RCC 7860 (cell line): ENCODE measurements at places on chromosomes 1 and 21.

GRCh38 chr1:32066489-32066873, 6.3 kb upstream of the TMEM39B start:
- DNase-seq = peak; percentile 79

DNA sequence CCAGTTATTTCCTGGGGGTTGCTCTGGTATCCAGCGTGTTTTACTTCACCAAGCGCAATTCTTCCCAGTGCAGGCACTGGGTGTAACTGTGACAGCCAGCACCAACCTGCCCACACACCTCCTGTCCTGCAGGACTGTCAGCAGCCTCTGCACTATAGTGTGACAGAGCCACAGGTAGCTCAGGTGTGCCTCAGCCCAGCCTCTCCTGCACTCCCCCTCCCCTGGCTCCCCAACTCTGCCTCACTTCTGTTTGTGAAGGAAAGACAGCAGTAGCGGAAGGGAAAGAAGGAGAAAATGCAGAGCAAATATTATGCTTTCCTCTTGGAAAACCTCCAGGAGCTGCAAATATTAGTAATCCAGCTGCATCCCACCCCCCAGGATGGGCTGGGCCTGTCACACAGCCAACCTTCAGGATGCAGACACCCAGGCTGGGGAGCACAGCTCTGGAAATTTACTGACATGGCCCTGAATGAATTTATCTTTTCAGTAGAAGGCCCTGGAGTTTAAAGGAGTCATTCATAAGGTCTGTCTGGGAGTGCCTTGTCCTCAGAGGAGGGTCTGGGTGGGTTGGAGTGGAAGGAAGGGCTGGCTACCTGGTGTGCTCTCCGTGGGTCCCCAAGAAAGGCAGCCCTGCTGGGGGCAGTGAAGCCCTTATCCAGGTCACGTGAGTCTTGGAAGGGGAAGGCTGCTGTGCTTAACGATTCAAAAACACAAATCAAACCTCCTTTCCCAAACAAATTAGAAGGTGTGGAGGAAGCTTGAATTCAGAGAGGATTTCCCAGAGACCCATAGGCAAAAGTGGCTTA, 20.9 kb downstream of the CAPN2 start:
- DNase-seq = no peak

- peak; percentile 73 for DNase-seq
These were observed 31.9 kb downstream of the ZNF648 start for GRCh38 chr1:182029379-182030331.

- DNase-seq = no peak
These were observed 244.4 kb downstream of the CHRM3 start for GRCh38 chr1:239630767-239631166.

DNA sequence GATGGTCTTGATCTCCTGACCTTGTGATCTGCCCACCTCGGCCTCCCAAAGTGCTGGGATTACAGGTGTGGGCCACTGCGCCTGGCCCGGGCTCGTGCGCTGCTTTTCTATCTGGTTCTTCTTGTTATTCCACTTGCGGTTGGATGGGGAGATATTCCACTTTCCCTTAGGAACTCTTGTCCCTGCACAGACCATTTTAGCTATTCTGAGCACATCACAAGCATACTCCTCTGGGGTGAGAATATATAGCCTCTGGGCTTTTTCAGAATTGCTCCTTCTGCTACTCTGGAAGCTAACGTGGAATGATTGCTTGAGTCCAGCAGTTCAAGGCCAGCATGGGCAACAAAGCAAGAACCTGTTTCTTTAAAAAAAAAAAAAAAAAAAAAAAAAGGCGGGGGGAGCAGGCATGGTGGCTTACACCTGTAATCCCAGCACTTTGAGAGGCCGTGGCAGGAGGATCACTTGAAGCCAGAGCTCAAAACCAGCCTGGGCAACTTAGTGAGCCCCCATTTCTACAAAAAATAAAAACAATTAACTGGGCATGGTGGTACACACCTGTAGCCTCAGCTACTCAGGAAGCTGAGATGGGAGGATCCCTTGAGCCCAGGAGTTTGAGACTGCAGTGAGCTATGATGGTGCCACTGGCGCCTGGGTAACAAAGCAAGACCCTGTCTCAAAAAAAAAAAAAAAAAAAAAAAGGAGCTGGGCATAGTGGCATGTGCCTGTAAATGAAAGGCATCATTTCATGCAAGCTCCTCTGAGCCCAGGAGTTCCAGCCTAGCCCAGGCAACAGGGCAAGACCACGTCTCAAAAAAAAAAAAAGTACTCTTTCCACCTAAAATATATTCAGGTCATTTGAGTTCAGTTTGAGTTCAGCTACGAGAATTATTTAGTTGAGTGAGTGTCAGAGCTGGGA, 11.8 kb upstream of the PGD start:
- no peak for DNase-seq

DNA sequence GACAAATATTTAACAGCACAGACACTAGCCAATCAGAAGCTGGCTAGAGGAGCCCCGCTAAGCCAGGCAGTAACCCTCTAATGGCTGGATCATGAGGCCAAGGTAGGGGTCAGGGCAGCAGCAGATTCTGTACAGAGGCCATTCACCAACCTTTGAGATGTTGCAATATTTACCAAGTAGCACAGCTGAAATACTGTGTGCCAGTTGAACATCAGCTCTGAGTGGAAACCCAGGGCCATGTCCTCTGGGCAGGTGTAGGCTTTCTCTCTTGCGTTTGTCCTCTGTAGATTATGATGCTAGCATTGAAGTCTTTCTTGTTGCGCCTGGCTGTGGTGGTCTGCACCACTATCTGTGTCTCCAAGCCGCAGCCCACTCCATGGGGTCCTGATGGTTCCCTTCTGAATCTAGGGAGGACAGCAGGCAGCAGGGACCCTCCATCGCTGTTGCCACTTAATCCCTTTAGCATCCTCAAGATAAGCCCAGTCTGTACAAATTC, 2.5 kb upstream of the COG2 start:
- DNase-seq = no peak

GRCh38 chr1:238153253-238153652, 262.5 kb upstream of the ZP4 start:
- DNase-seq = no peak

DNA sequence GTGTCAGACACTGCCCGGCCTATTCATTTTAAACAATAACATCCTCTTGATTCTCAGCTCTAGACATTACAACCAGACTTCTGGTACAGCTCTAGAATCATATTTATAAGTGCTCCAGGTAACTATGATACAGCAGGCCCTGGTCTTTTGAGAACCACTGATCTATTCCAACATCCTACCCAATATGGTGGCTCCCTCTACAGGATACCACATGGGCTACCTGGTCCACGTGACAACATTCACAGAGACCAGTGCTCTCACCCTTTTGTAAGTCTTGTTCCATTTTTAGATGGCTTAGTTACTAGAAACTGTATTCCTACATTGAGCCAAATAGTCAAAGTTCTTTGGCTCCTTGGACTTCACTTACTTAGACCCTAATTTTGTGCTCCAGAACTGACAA, 102.9 kb downstream of the PTPN14 start:
- no peak for DNase-seq

GRCh38 chr1:167454894-167455785, 63.2 kb downstream of the CD247 start:
- DNase-seq = peak; percentile 25

GRCh38 chr21:26553898-26554297, 19.2 kb downstream of the CYYR1 start:
- no peak for DNase-seq

- DNase-seq = no peak
These were observed 117.6 kb upstream of the CD34 start for GRCh38 chr1:208028526-208028925.

GRCh38 chr1:160370561-160371345, 3.9 kb downstream of the NHLH1 start:
- no peak for DNase-seq

- no peak for DNase-seq
These were observed 10.7 kb downstream of the LEPR start for GRCh38 chr1:65431111-65431705.

DNA sequence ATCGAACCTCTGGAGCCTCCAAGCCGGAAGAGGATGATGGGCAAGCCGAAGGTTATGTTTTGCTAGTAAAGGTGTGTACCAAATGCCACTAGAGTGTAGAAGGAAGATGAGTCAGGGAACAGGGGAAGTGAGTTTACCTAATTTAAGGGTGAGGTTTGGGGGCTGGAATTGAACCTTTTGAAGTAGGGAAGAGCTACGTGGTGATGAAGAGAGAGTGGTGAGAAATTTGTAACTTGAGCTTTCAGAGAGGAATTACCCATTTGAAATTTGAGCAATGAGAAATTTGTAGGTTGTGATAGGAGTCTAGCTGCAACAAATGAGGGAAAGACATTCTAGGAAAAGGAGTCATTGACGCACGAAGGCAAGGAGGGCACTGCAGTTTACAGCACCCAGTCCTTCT, 70.0 kb upstream of the TENT5C start:
- no peak for DNase-seq

GRCh38 chr21:26814386-26814785, 30.8 kb downstream of the ADAMTS1 start:
- no peak for DNase-seq

- no peak for DNase-seq
These were observed 10.7 kb upstream of the FCER1A start for GRCh38 chr1:159291424-159291823.

GRCh38 chr1:100134872-100135271, 1.9 kb downstream of the TRMT13 start:
- DNase-seq = no peak

GRCh38 chr1:226506021-226506420, 42.5 kb upstream of the STUM start:
- no peak for DNase-seq

- no peak for DNase-seq
These were observed 64.7 kb upstream of the NGF start for GRCh38 chr1:115402753-115403184.

DNA sequence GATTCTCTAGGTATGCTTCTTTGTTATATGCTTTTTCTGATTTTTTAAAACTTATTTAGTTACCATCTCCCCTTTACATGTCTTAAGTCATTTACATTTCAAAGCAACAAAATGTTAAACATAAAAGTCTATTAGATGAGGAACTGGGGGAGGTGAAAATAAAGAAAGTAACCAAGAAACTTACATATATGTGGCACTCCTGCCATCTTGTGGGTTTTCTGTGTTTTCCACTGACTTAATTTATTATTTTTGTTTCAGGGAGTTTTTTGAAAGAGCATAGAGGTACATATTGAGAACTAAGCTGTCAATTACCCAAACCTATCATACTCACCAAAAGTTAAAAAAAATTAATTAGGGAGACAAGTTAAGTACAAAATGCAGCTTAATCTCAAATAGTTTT, 1531.1 kb downstream of the MRPL39 start:
- no peak for DNase-seq

GRCh38 chr1:233038581-233038980, 88.2 kb downstream of the NTPCR start:
- no peak for DNase-seq

- no peak for DNase-seq
These were observed 147.8 kb upstream of the ZBTB40 start for GRCh38 chr1:22303816-22304215.

DNA sequence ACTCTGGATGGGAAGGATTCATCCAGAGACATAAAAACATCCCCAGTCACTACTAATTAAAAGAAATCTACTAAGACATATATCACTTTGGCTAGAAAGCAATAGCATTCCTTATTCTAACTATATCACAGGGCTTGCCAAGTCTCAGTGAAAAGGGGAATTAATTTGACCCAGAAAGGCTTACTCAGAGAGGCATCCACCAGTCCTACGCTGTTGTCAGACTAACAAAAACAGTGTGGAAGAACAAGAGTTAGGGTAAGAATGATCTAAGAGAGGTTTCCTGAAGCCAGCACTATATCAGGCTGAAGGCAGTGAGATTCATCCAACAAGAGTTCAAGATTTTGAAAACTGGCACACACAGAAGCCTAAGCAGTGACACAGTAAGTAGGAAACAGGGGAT, 126.1 kb downstream of the GDAP2 start:
- no peak for DNase-seq

- no peak for DNase-seq
These were observed 393.2 kb upstream of the CXADR start for GRCh38 chr21:17119466-17120297.

- no peak for DNase-seq
These were observed 114.5 kb upstream of the KCNK2 start for GRCh38 chr1:214967865-214968575.

- DNase-seq = no peak
These were observed 1.9 kb upstream of the ATG4C start for GRCh38 chr1:62781841-62782543.

GRCh38 chr1:161440312-161440894, 64.9 kb upstream of the FCGR2A start:
- peak; percentile 85 for DNase-seq

DNA sequence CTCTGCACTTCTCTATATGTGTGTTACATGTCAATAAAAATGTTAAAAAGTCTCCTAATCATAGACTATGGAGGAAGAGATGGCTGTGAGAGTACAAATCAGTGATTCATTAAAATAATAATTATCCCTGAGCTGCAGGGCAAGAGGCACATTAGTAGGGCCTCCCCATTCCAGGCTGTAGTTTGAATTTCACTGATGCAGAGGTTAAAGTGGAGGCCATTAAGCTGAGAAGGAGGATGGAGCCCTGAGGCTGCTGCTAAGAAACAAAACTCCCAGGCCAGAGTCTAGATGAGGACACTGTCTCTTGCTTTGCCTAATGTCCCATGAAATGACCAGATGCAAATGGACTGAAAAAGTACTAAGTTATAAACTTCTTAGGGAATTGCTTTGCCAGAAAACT, 89.1 kb upstream of the WDR26 start:
- no peak for DNase-seq

DNA sequence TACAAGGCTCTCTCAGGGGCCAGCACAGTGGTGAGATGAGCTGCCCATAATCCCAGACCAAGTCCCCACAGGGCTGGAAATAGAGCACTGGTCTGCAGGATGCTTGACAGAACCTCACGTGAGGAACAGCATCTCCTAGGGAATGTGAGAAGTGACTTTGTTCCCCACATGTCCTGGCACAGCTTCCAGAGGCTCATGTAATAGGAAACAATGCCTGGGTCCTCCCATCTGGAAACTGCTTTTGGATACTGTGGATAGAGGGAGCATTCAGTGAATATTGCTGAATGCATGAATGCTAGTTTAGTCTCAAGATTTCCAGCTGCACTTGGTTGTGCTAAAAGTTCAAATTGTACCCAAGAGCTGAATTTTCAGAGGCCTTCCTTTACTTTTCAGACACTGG, 146.2 kb downstream of the TNR start:
- DNase-seq = no peak
